M059J (cell line): ENCODE measurements at places on chromosomes 7 and 10. TPM values are rescaled to one million over a fixed set of nuclear protein-coding genes. Genes with fewer than 3 reads are reported as not detected.
A peak's percentile ranks its signal among the peaks of the same experiment; 100 is the strongest.

Gene TBL2
- 59.8 and 81.0 TPM in 2 replicates for total RNA-seq

Gene AS3MT
- 0.12 and 1.5 TPM in 2 replicates for total RNA-seq

DNA sequence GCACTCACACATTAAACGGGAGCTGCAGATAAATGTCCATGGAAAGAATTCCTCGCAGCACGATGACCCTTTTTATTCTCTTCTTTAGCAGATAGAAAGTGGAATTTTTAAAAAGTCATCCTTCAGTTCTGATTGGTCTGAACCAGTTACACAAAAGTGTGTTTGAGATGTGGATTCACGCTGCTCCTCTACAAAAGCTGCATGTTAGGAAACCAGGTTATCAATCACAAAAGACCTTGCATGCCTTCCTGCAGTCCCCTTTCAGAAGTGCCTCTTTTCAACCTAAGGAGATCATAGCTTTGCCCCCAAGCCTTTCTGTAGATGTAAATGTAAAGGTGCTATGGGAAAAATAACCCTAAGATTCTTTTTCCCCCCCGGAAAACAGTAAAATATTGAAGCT is 299.7 kb downstream of the PLXDC2 start:
- DNase-seq = no peak

GRCh38 chr10:51001587-51001986 is 72.7 kb upstream of the PRKG1 start:
- DNase-seq = peak; percentile 26

DNA sequence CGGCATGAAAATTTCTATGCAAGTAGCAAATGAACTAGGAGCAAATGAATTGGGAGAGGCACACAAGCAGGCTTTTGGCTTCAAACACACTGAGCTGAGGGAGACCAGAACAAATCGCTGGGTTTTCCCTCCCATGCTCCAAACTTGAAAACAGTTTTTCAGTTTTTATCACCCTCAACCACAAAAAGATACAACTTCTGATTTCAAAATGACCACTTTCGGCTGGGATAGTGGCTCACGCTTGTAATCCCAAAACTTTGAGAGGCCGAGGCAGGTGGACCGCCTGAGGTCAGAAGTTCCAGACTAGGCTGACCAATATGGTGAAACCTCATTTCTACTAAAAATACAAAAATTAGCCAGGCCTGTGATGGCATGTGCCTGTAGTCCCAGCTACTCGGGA is 9.0 kb upstream of the CHUK start:
- no peak for DNase-seq

- DNase-seq = no peak
These were observed 180.9 kb downstream of the PLXNA4 start for GRCh38 chr7:132395361-132395760.

- no peak for DNase-seq
These were observed 32.1 kb downstream of the AGAP3 start for GRCh38 chr7:151118108-151119054.

- DNase-seq = peak; percentile 49
These were observed 59.4 kb downstream of the ST7 start for GRCh38 chr7:117012696-117013095.

DNA sequence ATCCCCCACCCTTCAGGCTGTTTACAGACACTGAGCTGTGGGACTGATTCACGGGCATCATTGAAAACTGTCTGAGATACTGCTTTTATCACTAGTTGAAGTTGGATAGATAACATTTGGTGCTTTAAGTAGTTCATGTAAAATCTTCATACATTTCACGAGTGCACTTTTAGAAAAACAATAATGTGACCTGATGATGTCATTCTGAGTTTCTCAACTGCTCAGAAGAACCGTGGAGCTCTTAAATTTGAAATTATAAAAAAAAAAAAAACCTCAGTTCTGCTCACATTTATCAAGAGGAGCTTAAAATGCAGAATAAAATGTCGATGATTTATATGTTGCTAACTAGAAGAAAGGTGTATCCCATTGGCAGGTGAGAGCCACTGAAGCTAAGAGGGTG is 81.5 kb downstream of the GALNT11 start:
- DNase-seq = no peak

Gene CFAP58
- 1.0 and 2.9 TPM in 2 replicates for total RNA-seq

DNA sequence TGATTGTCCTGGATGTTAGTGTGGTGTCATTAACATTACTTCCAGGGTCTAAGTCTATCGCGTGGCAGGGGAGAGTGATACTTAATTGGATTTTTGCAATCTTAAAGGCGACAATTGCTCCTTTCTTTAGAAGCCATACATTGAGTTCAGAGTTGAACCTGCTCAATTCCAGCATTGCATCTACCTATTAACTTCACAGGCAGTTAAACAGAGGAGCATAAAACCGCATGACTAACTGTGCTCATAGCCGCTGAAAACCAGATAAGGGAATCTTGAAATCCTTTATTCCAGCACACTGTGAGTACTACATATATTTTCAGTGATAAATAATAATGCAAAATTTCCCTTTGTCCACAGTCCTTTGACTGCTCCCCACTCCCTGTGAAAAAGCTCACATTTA is 255.3 kb downstream of the STK31 start:
- peak; percentile 20 for DNase-seq

GRCh38 chr10:110746254-110746826 is 102.2 kb downstream of the RBM20 start:
- peak; percentile 55 for DNase-seq
